Activated CD4-positive, alpha-beta T cell treated with anti-CD3 and anti-CD28 coated beads, Interleukin-2, amount 50 U/mL, for 4 hours (primary cell): ENCODE measurements at places on chromosomes 16 and 17.

- no peak for DNase-seq
These were observed 88.5 kb upstream of the HNF1B start for GRCh38 chr17:37833237-37833859.

DNA sequence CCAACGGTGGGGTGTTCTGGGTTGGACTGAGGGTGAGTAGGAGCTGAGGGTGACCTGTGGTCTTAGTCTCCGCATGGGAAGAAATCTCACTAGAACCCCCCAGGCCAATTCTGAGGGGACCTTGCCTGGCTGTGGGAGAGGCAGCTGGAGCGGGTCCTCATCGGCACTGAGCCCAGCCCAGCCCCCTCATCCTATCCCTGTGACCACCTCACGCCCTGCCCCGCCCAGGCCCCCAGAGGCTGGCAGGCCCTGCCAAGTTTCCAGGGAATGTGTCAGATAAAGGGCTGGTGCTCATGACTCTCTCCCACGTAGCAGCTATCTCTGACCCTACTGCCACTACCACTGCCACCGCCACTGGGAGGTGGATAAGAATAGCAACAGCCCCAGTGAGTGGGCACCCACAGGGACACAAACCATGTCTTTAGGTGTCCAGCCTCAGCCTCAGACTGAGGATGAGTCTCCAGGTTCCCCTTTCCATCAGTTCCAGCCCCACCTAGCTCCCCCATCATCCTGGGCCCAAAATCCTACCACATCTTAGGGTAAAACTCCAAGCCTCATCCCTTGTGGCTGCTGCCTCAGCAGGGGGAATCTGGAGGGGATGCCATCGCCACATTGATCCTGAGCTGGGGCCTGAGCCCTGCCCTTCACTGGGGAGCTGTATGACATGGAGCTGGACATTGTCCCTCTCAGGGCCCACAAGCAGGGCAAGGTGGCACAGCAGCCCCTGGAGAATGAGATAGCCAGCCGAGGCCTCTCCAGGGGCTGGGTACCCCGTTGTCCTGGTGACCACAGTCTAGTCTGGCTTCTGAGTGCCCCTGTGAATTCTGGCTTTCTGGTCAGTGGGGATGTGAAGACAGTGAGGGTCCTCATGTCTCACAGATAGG lies 14.9 kb downstream of the CDH16 start:
- DNase-seq = no peak

DNA sequence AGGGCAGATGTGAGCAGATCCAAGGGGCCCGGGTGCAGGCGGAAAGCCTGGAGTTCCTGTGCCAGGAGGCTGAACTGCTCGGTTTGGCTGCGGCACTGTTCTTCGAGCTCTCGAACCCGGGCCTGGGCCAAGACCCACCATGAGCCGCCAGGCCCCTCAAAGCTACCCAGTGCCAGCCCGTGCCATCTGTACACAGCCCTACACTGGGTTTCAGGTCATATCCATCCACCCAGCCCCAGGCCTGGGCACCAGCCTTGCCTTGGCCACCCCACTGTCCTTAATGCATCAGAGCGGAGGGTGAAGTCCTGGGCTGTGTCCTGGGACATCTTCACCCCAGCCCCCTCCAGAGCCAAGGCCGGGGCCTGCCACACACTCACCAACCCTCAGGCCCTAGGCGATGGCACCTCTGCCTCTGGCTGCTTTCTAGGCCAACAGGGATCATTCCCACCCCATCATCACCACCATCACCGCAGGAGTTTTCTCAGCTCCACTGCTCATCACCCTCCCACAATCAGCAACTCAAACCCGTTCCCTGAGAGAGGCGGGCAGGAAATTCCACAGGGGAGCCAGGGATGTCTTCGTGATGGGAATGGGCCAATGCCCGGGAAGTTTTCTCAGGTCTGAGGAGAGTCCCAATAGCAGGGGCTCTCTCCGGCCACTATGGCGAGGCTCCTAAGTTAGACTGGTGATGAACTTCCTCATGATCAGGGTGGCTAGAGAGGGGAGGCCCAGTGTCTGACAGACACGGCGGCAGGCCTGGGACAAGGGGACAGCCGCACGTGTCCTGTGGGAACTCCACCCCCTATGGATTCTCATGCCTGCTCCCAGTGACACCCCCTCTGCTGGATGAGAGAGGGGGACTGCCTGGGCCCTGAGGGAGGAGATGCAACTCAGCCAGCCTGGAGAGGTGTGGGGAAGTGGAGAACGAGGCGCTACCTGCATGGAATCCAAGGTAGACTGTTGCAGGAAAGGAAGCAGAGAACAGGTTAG lies 9.1 kb downstream of the TSPOAP1 start:
- DNase-seq = no peak

- DNase-seq = no peak
These were observed 20.4 kb downstream of the PRKCA start for GRCh38 chr17:66322764-66323163.

DNA sequence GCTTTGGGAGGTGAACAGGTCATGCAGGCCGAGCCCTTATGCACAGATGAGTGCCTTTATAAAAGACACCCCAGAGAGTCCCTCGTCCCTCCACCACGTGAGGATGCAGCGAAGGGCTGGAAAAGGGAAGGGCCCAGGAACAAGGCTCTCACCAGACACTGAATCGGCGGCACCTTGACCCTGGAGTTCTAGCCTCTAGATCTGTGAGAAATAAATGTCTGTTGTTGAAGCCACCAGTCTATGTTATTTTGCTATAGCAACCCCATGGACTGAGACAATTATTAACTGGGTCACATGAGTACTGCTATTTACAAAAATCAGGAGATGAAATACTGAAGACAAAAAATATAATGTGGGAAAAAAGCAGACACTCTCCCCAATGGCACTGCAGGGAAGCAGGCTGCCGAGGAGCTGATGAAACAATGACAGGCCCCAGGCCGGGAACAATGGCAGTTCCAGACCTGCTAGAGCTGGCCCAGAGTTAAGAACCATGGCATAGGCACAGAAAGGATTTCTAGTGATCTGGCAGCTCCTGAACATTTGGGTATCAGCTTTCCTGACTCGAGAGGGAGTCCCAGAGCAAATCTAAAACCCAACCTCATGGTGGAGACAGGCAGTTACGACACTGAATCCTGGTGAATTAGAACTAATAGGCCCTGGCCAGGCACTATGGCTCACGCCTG lies 17.8 kb upstream of the GGA2 start:
- no peak for DNase-seq

DNA sequence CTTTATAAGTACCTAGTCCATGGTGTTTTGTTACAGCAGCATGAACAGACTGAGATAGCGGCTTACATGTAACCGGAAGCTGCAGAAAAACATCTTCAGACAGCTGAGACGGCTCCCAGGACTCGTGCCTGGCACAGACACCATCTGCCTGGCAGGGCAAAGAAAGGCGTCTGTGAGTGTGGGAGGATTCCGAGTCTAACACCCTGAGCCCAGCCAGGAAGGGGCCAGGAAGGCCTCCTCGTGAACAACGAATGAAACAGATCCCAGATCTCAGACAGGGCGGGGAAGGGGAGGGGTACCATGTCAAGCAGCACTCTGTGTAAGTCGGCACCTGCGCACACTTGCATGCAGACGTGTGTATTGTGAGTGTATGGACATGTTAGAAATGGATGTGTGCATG lies 4.4 kb upstream of the CSNK1D start:
- DNase-seq = no peak

GRCh38 chr17:4043862-4044261 lies 79.6 kb upstream of the ATP2A3 start:
- peak; percentile 31 for DNase-seq

- DNase-seq = no peak
These were observed 15.8 kb upstream of the PRM1 start for GRCh38 chr16:11296706-11297491.

DNA sequence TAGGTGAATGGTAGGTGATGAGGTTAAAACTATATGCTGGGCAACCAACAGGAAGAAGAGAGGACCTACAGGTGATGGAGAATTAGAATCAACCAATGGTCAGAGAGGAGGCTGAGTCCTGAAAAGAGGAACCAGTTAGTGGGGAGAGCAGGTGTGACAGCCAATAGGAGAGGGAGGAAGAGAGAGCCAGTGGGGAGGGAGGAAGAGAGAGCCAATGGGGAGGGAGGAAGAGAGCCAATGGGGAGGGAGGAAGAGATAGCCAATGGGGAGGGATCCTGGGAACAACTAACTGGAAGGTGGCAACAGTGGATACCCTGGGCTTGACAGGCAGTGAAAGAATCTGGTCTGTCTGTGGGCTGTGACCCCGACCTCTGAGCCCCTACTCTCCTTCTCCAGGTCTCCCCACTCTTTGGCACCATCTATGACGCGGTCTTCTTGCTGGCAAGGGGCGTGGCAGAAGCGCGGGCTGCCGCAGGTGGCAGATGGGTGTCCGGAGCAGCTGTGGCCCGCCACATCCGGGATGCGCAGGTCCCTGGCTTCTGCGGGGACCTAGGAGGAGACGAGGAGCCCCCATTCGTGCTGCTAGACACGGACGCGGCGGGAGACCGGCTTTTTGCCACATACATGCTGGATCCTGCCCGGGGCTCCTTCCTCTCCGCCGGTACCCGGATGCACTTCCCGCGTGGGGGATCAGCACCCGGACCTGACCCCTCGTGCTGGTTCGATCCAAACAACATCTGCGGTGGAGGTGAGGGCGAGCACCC lies 3.7 kb downstream of the GUCY2D start:
- DNase-seq = no peak

DNA sequence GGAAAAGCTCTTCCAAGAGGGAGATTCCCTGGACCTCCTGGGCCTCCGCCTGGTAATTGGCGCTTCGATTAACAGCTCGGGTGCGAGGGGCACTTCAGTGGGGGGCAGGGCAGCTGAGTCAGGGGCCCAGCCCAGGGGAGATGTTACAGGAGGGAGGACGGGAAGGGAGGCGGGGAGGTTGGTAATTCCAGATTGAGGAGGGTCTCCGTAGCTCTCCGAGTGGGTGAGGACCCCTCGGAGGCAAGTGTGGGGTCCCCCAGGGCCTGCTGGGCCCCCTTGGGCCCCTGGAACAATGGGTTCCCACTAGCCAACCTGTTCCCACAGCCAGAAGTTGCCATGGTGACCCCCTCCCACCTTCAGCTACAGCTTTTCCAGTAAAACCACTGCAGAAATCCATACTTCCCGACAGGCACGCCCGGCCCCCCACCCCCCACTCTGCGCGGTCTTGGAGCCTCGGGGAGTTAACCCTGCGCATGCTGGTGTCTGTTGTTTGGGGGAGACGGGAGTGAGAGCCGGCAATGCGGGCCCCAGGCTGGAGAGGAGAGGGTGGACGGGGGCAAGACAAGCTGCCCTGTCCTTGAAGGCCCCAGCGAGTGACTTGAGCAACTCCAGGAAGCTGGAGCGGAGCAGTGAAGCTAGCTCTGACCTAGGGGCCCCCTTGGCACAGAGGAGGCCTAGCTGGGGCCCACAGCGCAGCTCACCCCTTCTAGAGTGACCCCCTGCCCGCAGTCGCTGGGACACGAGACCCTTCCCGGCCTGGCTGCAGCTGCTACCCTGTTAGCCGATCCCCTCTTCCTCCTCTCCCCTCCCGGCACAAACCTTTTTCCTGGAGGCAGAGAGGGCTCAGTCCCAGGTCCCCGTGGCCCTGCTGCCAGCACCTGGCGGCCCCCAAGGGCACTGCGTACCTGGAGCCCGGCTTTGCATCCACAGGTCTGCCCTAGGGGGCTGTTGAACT lies 37.8 kb downstream of the TMEM235 start:
- DNase-seq = no peak
